ENCODE measurements at places on chromosomes 6 and 20. TPM values are rescaled to one million over a fixed set of nuclear protein-coding genes. Genes with fewer than 3 reads are reported as not detected.

DNA sequence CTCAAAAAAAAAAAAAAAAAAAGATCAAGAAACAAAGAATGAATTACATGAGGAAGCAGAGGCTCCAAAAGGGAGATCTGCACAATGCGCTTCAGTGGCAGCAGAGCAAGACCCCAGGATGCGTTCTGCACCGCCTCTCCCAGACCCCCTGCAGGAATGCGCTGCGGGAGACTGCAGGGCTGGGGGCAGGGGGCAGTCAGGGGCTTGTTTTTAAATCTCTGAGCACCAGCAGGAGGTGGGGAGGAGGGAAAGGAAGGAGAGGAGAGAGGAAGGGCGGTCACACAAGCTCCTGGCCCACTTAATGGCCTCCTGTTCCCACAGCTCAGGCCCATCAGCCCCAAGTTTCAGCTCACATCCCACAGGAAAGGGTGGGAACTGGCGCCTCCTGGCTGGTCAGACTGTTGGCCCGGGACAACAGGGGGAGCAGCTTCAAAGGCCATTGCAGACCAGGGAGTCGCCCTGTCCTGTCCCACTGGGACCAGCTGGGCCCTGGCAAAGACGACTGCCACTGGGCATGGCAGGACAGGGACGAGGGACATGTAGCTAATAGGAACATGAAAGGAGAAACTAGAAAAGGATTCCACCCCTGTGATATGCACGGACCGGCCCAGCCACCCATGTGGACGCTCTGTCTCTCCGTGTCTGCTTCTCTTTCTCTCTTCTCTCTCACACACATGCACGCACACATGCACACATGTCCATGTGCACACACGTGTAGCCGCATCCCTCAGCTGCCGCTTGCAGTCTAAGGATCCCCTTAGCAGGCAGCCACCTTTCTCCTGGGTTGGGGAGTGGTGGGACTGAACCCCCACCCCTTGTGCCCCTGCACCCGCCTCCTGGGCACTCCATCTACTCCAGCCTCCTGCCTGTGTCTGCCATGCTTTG is 34.7 kb downstream of the TFEB start:
- H3K4me3 ChIP-seq, result no peak overlapping the region
- no peak overlapping the region for H3K27ac ChIP-seq
- no peak for DNase-seq

DNA sequence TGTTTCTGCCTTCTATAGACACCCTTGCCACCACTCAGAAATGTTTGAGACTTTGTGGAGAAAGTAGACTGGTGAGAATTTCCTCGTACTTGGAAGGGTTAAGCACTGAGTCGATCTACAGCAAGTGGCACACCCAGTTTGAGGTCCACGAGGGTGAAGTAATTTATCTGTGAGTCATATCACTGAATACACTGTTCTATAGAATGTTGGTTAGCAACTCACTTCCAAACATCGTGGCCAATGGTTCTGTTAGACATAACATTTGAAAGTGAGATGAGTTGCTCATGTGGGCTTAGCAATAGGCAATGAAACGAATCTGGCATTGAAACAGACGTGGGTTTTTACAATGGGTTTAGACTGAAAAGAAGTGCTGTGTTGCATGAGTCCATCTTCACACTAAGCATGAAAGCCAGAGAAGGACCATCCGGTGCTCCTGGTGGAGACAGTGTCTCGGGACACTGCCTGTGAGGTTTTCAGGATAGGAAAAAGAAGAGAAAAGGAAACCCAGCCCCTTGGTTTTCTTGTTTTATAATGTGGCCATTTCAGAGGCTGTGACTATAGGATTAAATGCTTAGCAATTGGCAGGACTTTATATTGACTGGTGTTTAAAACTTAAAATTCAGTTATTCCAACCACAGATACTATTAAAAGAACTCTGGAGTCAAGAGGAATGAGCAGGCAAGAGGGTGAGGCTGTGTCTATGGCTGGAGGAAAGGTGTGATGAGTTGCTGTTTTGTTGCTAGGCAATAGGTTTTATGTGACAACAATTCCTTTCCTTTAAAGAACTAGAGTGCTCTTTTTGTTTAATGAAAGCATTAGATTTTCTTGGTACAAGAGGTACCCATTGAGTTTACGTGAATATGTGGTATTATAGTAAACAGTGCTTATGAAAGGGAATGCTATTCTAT is 31.0 kb upstream of the EZR start:
- H3K27ac ChIP-seq, result peak overlapping the region; percentile 80
- H3K4me3 ChIP-seq, result peak overlapping the region; percentile 10
- DNase-seq, result peak; percentile 63
- no peaks in the 10 kb centered on the region for H3K36me3 ChIP-seq
- no peaks in the 10 kb centered on the region for H3K27me3 ChIP-seq
- H3K4me1 ChIP-seq, result peaks cover 16% of the 10 kb centered on the region

- H3K4me1 ChIP-seq, result no peaks in the 10 kb centered on the region
- no peak overlapping the region for H3K27ac ChIP-seq
- no peaks in the 10 kb centered on the region for H3K36me3 ChIP-seq
- H3K27me3 ChIP-seq, result no peaks in the 10 kb centered on the region
- H3K4me3 ChIP-seq, result no peak overlapping the region
Measured at GRCh38 chr6:123519189-123519505, 117.6 kb downstream of the TRDN start.

GRCh38 chr20:63522091-63522868 is 1.7 kb downstream of the PPDPF start:
- H3K27ac ChIP-seq, result peak overlapping the region; percentile 46
- DNase-seq, result no peak
- peaks cover 9% of the 10 kb centered on the region for H3K4me1 ChIP-seq
- H3K4me3 ChIP-seq, result peak overlapping the region; percentile 57
- H3K36me3 ChIP-seq, result peaks cover 30% of the 10 kb centered on the region

DNA sequence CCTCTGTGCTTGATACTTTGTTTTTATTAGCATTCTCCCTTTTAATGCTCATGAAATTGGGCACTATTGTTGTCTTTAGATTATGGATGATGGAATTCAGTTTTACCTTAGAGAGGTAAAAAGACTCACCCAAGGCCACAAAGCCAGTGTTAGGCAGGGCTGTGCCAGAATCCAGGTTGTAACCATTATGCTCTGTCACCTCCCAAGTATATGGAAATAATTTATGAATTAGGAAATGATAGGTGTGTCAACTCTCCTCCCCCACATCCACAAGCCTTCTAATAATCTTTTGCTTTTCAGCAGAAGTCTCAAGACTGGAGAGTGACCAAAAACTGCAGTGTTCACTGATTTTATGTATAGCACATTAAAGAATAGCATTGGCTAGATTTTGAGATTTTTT is 13.0 kb downstream of the DCBLD1 start:
- no peak overlapping the region for H3K4me3 ChIP-seq
- H3K27me3 ChIP-seq, result no peaks in the 10 kb centered on the region
- no peak for DNase-seq
- H3K4me1 ChIP-seq, result peaks cover 21% of the 10 kb centered on the region

GRCh38 chr6:83055366-83055964 is 10.2 kb downstream of the UBE3D start:
- peaks cover 9% of the 10 kb centered on the region for H3K36me3 ChIP-seq
- H3K27me3 ChIP-seq, result no peaks in the 10 kb centered on the region
- no peaks in the 10 kb centered on the region for H3K4me1 ChIP-seq
- H3K4me3 ChIP-seq, result no peak overlapping the region
- DNase-seq, result peak; percentile 51
- no peak overlapping the region for H3K27ac ChIP-seq

DNA sequence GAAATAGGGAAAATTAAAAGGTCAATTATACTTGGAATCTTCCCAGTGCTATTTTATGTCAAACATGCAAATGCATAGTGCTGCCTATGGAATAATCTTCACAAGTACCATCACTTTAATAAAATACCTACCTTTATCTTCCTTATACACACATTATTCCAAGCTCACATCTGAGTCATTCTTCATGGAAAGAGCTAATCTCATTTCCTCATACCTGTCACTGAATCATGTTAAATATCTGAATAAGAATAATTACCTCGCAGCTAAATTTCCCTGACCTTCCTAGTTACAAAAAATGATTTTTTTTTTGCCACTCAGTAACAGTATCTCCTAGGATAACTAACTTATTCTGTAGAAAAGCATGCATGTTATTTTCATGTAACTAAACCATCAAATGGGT is 661.4 kb upstream of the HS3ST5 start:
- H3K27me3 ChIP-seq, result no peaks in the 10 kb centered on the region
- no peak overlapping the region for H3K4me3 ChIP-seq
- H3K4me1 ChIP-seq, result no peaks in the 10 kb centered on the region
- no peak for DNase-seq

GRCh38 chr20:1020614-1021013 is 18.5 kb upstream of the RSPO4 start:
- H3K27me3 ChIP-seq, result peaks cover 5% of the 10 kb centered on the region
- H3K27ac ChIP-seq, result no peak overlapping the region
- H3K36me3 ChIP-seq, result no peaks in the 10 kb centered on the region
- H3K4me1 ChIP-seq, result no peaks in the 10 kb centered on the region
- DNase-seq, result no peak
- no peak overlapping the region for H3K4me3 ChIP-seq

- H3K36me3 ChIP-seq, result peaks cover 51% of the 10 kb centered on the region
- H3K4me1 ChIP-seq, result peaks cover 49% of the 10 kb centered on the region
- peak overlapping the region; percentile 81 for H3K4me3 ChIP-seq
- H3K27ac ChIP-seq, result peak overlapping the region; percentile 94
- peaks cover 8% of the 10 kb centered on the region for H3K27me3 ChIP-seq
- peak; percentile 40 for DNase-seq
Measured at GRCh38 chr20:542777-543368, 717 bp downstream of the CSNK2A1 start.

DNA sequence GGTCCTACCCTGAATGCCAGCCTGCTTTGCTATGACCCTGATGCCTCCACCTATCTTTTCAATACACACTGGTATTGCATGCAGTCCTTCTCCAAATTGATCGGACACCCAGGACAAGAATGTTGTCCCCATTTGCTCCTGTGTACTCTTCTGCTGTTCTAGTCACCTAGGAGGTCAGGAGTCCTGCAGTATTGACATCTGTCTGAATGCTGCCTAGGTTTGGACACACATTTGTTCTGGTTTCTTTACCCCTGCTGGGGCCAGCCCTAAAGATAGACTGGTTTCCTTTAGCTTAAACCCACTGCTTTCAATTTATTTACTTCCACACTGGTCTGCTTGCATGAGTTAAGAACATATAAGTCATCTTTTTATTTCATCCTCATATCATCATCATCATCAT is 167.0 kb upstream of the CCN2 start:
- H3K27ac ChIP-seq, result no peak overlapping the region
- H3K4me3 ChIP-seq, result no peak overlapping the region
- no peaks in the 10 kb centered on the region for H3K4me1 ChIP-seq
- no peak for DNase-seq

DNA sequence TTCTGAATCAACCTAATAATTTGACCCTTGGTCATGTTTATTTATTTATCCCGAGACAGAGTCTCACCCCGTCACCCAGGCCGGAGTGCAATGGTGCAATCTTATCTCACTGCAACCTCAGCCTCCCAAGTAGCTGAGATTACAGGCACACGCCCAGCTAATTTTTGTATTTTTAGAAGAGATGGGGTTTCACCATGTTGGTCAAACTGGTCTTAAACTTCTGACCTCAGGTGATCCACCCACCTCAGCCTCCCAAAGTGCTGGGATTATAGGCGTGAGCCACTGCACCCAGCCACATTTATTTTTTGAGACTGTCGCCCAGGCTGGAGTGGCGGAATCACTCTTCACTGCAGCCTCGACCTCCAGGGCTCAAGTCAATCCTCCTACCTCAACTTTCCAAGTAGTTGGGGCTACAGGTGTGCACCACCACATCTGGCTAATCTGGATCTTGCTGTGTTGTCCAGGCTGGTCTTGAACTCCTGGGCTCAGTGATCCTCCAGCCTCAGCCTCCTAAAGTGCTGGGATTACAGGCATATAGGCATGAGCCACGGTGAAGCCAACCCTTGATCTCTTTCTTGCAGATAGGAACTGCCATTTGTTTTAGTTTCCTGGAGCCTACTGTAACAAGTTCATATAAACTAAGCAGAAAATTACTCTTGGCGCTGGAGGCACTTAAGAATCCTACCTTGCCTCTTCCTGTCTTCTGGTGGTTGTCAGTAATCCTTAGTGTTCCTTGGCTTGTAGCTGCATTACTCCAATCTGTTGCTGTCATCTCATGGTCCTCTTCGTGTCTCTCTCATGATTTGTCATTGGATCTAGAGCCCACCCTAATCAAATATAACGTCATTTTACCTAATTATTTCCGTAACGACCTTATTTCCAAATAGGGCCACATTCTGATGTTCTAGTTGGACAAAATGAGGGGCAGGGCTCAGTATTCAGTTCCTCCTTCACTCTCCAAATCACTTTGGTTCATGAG is 2.3 kb downstream of the RPS18 start:
- H3K4me3 ChIP-seq, result peak overlapping the region; percentile 99
- peak overlapping the region; percentile 100 for H3K27ac ChIP-seq
- H3K4me1 ChIP-seq, result peaks cover 67% of the 10 kb centered on the region
- no peak for DNase-seq
- H3K36me3 ChIP-seq, result peaks cover 66% of the 10 kb centered on the region
- H3K27me3 ChIP-seq, result no peaks in the 10 kb centered on the region

DNA sequence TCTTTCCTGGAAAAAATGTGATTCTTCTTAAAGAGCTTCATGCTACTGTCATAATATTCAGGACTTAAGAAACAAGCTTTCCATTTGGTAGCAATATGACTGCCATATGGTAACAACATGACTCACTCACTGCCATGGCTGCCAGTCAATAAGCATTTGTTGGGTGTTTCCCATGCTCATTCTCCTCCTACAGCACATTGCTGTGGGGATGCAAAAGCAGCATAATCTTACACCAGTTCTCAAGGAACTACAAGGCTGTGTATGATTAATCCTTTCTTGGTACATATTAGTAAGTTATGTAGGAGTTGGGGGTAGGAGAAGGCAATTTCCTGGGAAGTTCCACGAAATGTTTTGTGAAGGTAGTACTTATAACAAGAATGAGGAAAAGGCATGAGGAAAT is 76.7 kb downstream of the CEP162 start:
- H3K36me3 ChIP-seq, result peaks cover 12% of the 10 kb centered on the region
- H3K27me3 ChIP-seq, result no peaks in the 10 kb centered on the region
- no peak overlapping the region for H3K27ac ChIP-seq

GRCh38 chr6:151219192-151219591 is 20.6 kb upstream of the AKAP12 start:
- no peak for DNase-seq
- no peaks in the 10 kb centered on the region for H3K4me1 ChIP-seq
- H3K27me3 ChIP-seq, result peaks cover 2% of the 10 kb centered on the region
- H3K4me3 ChIP-seq, result no peak overlapping the region
- H3K27ac ChIP-seq, result no peak overlapping the region

Gene IRF4
- 91.2 TPM for total RNA-seq

Gene ZSCAN23
- 0.83 TPM for total RNA-seq

Gene CNPY3
- total RNA-seq, result 86.0 TPM

Gene SLC17A9
- 57.8 TPM for total RNA-seq
